ENCODE measurements at places on chromosomes 11 and 22. TPM values are rescaled to one million over a fixed set of nuclear protein-coding genes. Genes with fewer than 3 reads are reported as not detected.
A peak's percentile ranks its signal among the peaks of the same experiment; 100 is the strongest.

DNA sequence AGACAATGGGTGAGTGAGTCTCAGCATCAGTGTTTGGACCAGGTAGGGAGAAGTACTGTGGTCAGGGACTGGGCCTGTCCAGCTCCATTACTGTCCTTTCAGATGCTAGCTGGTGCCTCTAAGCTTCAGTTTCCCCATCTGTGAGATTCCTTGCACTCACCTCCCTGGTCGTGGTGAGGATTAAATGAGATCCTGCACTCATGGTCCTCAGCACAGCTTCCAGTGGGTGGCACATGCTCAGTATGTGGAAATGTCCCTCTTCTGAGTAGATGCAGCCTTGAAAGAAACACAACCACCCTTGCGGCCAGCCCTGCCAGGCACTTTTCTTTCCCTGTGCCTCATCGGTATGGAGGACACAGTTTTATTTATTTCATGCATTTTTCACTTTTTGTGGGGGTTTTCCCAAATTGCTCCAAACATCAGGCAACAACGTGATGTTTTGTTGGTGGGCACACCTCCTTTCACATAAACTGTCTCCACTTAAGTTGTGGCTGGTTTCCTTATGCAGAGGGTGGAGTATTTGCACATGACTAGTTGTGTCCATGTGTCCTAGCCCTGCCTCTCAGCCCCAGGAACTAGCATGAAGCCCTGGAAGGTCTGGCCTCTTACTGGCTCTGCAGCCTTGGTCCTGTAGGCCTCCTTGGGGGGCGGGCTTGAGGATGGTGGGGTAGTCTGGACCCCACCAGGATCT lies 1.1 kb downstream of the LZTR1 start:
- no peak for DNase-seq

DNA sequence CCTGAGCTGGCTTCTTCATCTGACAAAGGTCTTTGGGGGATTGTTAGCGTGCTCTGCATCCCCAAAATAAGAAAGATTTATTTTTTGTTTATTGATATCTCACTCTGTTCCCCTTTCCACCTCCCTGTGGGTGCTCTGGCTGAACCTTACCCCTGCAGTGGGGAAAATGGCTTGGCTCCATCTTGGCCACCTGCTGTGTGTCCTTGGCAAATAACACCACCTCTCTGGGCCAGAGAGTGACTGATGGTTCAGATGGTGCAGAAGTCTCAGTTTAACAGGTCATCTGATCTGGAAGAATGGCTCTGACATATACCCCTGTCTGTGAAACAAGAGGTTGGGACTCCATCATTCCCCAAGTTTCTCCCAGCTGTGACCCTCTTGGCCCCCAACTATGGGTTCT lies 157.6 kb downstream of the MYO18B start:
- peak; percentile 70 for DNase-seq

DNA sequence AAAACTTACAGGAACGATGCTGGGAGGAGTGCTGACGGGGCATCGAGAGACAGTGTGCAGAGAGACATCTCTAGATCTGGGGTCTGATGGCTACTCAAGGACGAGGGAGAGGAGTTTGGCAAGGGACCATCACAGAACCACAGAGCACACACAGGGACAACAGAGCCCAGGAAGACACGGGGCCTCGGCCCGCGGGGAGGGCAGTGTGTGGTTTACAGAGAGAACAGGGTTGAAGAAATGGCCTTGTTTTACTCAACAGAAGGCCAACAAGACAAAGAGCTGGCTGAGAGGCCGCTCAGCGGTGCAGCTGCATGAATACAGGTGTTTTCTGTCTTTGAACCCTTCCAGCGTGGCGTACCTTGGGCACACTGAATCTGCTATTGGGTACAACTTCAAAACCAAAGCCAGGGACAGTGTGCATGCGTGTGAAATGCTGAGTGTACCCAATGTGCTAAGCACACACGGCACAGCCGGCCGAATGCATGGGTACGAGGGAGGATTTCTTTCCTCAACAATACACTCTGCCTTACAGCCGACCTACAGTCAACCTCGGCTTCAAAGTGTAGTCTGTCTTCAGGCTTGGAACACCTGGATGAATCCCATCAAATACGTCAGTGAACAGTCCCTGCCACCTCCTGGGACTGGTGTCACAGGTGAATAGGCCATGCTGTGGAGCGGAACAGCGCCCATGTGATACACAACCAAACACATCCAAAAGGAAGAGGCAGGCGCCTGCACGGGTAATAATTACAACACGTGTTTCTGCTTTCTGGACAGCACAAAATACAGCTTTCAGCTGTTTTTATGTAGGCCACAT lies 20.7 kb upstream of the BID start:
- no peak for DNase-seq

DNA sequence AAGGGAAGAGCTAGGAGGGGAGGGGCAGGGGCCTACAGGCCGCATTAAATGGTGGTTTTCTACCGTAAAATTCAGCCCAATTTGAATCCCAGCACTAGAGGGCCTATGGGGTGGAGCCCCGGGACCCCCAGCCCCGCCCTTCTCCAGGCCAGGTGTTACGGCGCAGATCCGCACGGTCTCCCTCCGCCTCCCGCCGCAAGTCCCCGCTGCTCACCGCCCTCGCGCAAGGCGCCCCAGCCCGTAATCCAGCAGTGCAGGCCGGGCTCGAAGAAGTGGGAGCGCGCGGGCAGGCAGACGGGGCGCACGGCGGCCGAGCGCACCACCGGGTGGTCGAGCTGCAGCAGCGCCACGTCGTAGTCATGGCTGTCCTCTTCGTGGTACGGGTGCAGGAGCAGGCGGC lies 17.3 kb downstream of the KCTD17 start:
- no peak for DNase-seq

DNA sequence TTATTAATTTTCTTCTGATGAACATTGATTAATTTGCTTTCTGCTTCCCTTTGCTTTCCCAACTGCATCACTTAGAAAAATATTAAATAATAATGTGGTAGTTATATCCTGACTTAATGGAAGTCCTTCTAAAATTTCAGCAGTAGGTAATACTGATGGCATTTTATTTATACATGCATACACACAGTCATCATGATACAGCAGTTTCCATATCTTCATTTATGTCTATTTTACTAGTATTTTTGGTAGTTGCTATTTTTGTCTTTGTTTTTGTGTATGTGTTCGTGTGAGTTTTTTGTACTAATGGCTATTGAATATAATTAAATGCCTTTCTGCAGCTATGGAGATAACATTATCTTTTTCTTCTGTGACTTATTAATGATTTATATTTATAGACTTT lies 484.7 kb upstream of the CNTN5 start:
- no peak for DNase-seq

The ARHGAP42 gene
- 11.2 TPM for total RNA-seq

DNA sequence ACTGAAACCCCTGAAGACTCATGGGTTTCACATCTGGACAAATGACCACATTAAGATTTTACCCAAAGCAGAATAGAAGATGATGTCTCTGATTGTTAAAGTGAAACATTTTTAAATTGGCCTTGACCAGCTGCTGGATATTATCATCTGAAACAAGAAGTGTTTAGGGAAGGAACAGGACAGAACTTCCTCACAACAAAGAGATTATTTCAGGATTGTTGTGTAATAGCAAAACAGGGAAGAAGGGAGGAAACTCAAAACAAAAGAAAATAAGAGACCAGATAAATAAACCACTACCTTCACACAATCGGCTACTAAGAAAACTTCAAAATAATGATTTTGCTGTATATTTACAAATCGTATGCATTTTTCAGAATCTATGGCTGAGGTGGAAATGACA lies 319.2 kb upstream of the API5 start:
- DNase-seq, result no peak

The F2 gene
- not detected for total RNA-seq

GRCh38 chr11:45501392-45502225 lies 163.8 kb downstream of the CHST1 start:
- DNase-seq, result peak; percentile 59

GRCh38 chr11:1825785-1826451 lies 8.9 kb upstream of the SYT8 start:
- peak; percentile 79 for DNase-seq

GRCh38 chr11:69391192-69392103 lies 90.0 kb upstream of the LINC01488 start:
- no peak for DNase-seq

DNA sequence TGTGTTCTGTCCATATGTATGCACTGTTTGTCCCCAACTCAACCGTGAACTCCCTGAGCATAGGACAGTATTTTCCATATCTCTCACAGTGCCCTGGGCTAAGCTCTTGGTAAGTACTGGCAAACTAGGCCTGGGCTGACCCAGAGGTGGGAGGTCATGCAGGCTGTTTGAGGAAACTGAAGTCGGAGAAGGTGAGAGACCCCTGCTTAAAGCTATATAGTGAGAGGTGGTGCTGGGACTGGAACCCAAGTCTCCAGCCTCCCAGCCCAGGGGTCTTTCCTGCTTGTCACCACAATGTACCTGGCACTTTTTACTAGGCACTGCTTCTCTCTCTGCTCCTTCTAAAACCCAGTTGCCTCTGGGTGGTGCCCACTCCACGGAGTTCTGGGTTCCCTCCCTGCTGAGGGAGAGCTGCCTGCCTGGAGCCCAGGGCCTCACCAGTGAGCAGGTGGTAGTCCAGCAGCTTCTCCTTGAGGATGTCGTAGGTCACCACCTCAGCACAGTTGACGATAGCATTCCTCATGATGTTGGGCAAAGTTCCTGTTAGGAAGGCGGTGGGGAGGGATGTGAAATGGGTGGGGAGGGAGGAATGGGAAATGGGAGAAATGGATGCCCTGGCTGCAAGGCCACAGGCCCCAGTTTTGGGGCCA lies 4.7 kb downstream of the UCP3 start:
- peak; percentile 50 for DNase-seq

The SEZ6L gene
- 0.52 TPM for total RNA-seq

Measured in lower leg skin (tissue), 4 donors.